ENCODE measurements at places on chromosomes 12 and 14. TPM values are rescaled to one million over a fixed set of nuclear protein-coding genes. Genes with fewer than 3 reads are reported as not detected.

GRCh38 chr12:75825686-75826085, 205.9 kb downstream of the PHLDA1 start:
- no peak for DNase-seq
- no peaks in the 10 kb centered on the region for H3K27me3 ChIP-seq
- no peak overlapping the region for H3K27ac ChIP-seq
- peaks cover 24% of the 10 kb centered on the region for H3K4me1 ChIP-seq
- no peak overlapping the region for H3K4me3 ChIP-seq

DNA sequence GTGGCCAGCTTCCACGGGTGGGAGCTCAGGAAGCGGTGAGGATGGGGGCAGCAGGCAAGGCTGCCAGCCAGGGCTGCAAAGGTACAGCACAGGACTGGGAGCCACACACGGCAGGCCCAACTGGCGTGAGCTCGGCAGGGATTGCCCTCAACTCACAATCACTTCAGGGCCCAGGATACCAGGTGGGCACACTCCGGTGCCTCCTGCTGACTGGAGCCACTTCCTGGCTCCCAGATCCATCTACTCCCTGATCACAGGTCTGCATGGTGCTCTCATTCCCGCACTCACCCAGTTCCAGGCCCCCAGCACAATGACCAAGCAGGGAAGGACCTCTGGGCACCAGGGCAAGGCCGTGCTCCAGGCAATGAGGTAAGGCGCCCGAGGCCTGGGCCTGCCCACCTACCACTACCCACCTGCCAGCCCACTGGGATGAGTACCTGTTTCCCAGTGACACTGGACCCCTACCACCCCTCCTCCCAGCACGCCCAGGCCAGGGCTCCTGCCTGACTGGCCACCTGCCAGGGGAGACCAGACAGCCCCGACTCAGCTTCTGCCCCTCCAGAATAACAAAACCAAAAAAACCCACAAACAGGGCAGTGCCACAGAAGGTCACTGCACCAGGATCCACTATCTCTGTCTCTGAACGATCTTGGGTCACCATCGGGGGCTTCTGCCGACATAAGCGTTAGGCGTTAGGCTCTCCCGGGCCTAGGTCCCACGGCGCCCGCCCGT, 1.8 kb downstream of the JAG2 start:
- no peaks in the 10 kb centered on the region for H3K36me3 ChIP-seq
- no peak overlapping the region for H3K27ac ChIP-seq
- no peak for DNase-seq
- H3K4me3 ChIP-seq, result peak overlapping the region; percentile 12
- no peaks in the 10 kb centered on the region for H3K4me1 ChIP-seq

- H3K27me3 ChIP-seq, result no peaks in the 10 kb centered on the region
- H3K36me3 ChIP-seq, result peaks cover 13% of the 10 kb centered on the region
- no peak overlapping the region for H3K27ac ChIP-seq
These were observed 485.7 kb downstream of the ZFP36L1 start for GRCh38 chr14:68306934-68307789.

STYK1 gene
- 1.9 TPM for total RNA-seq

- no peak overlapping the region for H3K27ac ChIP-seq
- no peak overlapping the region for H3K4me3 ChIP-seq
- H3K27me3 ChIP-seq, result no peaks in the 10 kb centered on the region
- no peaks in the 10 kb centered on the region for H3K36me3 ChIP-seq
- H3K4me1 ChIP-seq, result no peaks in the 10 kb centered on the region
These were observed 185.1 kb upstream of the VASH1 start for GRCh38 chr14:76576047-76576741.

DNA sequence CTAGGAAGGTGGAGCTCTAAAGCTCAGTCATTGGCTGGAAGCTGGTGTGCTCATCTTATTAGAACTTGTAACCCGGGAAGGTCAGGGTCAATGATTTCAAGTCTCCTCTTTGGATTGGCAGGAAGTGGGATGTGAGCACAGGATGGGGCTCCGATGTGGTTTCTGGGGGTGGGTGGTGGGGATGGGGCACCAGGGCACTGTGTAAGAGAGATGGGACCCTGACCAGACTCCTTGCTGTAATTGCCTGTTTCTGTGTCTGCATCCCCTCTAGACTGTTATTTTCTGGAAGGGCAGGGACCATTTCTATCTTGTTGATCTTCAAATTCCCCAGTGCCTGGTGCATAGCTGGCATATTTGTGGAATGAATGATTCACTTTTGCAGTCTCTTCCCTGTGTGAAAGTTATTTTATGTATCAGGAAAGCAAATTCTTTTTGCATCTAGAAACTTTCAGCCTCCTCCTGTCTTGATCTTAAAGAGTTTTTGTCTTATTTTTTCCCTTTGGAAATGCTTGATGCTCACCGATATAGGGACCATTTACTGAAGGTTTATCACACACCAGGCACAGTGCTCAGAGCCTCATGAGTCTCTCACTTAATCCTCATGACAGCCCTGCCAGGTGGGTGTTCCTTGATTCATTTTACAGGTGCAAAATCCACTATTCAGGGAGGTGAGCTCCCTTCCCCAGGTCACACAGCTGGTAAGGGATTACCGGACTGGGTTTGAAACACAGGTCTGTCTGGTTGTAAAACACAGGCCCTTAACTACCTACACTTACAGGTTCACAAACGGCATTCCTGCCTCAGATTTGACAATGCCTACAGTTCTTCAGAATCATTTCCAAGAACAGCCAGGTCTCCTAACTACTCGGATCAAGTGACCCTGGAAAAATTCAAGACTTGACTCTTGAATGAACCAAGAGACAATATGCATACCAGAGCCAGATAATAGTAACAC, 86.9 kb upstream of the IGF1 start:
- H3K4me1 ChIP-seq, result peaks cover 18% of the 10 kb centered on the region
- H3K27ac ChIP-seq, result no peak overlapping the region
- peaks cover 9% of the 10 kb centered on the region for H3K36me3 ChIP-seq
- H3K27me3 ChIP-seq, result no peaks in the 10 kb centered on the region
- no peak overlapping the region for H3K4me3 ChIP-seq
- DNase-seq, result no peak

WIF1 gene
- total RNA-seq, result 1.8 TPM

IL26 gene
- not detected for total RNA-seq

DNA sequence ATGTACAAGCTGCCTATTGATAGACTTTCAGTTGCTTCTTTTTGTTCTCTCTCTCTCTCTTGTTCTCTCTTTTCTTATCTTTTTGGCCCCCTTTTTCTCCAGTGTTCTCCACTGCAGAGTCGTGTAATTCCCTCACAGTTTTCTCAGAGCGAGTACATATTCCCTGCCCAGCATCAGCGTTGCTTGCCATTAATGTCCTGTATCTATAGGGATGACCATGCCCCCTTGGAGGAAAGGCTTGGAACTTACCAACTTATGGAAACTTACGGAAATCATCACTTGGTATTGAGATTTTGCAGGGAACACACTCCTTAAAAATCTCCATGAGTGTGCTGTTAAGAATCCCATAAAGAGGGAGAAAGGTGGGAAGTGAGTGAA, 14.3 kb upstream of the COL2A1 start:
- H3K36me3 ChIP-seq, result no peaks in the 10 kb centered on the region
- no peak overlapping the region for H3K27ac ChIP-seq
- peaks cover 100% of the 10 kb centered on the region for H3K27me3 ChIP-seq

GRCh38 chr14:24377657-24378056, 9.7 kb downstream of the NFATC4 start:
- no peaks in the 10 kb centered on the region for H3K27me3 ChIP-seq
- H3K4me3 ChIP-seq, result no peak overlapping the region
- peak; percentile 29 for DNase-seq

DNA sequence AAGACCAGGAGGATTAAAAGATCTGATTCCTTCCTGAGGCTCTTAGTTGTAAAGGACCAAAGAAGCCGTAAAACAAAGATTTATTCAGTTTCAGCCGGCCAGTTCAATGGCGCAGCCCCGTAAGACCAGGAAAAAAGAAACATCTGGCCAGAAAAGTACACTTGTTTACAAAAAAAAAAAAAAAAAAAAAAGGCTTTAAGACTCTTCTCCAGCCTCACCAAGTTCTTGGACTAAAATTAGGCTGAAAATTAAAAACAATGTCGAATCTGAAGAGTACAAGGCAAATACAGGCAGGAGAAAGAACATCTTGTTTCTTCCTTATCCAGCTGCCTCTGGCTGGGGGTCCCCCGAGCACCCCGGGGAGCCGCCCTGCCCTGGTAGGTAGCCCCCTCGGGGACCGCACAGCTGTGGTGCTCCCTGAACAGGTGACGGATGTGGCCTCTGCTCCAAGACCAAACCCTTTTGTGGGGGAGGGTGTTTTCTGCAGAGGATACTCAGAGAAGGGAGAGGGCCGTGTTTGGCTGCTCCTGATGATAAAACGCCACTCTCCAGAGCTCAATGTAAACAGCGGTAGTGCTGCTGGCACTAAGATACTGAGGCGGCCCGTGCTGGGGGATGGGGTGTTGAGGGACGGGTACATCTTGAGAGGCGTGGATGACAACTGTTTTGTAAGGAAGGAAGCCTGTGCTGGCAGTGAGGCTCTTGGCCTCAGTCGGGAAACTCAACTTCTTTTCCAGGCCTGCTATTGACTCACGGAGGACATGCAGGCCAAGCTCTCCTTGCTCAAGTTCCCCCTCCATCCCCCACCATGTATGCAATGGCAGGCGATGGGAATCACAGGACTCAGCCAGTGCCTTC, 201.0 kb upstream of the DIO3 start:
- no peak overlapping the region for H3K27ac ChIP-seq
- DNase-seq, result no peak
- peaks cover 6% of the 10 kb centered on the region for H3K4me1 ChIP-seq
- peaks cover 2% of the 10 kb centered on the region for H3K27me3 ChIP-seq

- no peaks in the 10 kb centered on the region for H3K27me3 ChIP-seq
- no peak for DNase-seq
- H3K4me1 ChIP-seq, result peaks cover 86% of the 10 kb centered on the region
- no peaks in the 10 kb centered on the region for H3K36me3 ChIP-seq
- H3K4me3 ChIP-seq, result no peak overlapping the region
These were observed 45.6 kb downstream of the CCDC88C start for GRCh38 chr14:91371990-91372375.

GRCh38 chr12:76888775-76889174, 10.0 kb upstream of the CSRP2 start:
- no peak overlapping the region for H3K4me3 ChIP-seq
- H3K27me3 ChIP-seq, result no peaks in the 10 kb centered on the region
- H3K4me1 ChIP-seq, result peaks cover 21% of the 10 kb centered on the region
- H3K36me3 ChIP-seq, result peaks cover 5% of the 10 kb centered on the region

SLC4A8 gene
- total RNA-seq, result 16.9 TPM

CDK2 gene
- 37.6 TPM for total RNA-seq

DNA sequence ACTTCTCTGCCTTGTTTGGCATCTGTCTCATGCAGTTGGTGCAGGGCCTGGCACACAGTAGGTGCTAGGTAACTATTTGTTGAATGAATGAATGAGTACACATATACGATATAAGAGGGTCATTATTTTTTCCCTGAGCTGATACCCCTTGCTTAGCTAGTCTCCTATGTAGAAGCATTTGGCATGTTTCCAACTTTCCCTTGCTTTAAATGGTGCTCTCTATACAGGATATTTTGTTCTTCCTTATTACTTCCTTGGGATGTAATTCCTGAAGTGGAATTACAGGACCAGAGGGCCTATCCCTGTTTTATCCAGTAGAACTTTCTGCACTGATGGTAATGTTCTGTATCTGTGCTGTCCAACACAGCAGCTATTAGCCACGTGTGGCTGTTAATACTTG, 250.1 kb upstream of the PWP1 start:
- H3K27me3 ChIP-seq, result no peaks in the 10 kb centered on the region
- DNase-seq, result no peak
- no peak overlapping the region for H3K4me3 ChIP-seq
- H3K4me1 ChIP-seq, result peaks cover 28% of the 10 kb centered on the region
- H3K36me3 ChIP-seq, result no peaks in the 10 kb centered on the region

GRCh38 chr12:3600951-3601350, 109.9 kb downstream of the PRMT8 start:
- peaks cover 70% of the 10 kb centered on the region for H3K4me1 ChIP-seq
- peaks cover 7% of the 10 kb centered on the region for H3K27me3 ChIP-seq
- H3K36me3 ChIP-seq, result no peaks in the 10 kb centered on the region
- no peak overlapping the region for H3K4me3 ChIP-seq
- H3K27ac ChIP-seq, result no peak overlapping the region

DNA sequence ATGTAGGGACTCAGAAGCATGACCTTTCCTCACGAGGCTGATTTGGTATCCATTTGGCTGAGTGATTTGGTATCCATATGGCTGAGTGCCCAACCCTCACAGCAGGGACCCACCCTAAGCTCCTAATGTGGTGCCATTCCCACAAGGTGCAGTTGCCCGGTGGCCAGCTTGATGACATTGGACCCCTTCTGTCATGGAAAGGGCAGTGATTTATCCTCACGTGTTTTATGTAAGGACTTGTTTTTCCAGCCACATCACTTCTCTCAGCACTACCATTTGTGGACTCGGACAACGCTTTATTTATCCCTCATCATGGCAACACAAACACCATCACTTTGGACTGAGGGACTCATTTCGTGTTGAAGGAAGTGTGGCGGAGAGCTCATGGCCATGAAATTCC, 8.5 kb upstream of the CDC42BPB start:
- H3K27ac ChIP-seq, result no peak overlapping the region
- peaks cover 5% of the 10 kb centered on the region for H3K4me1 ChIP-seq
- no peaks in the 10 kb centered on the region for H3K27me3 ChIP-seq
- DNase-seq, result no peak
- H3K4me3 ChIP-seq, result no peak overlapping the region

KERA gene
- total RNA-seq, result not detected

HELB gene
- total RNA-seq, result 10.2 TPM

DNA sequence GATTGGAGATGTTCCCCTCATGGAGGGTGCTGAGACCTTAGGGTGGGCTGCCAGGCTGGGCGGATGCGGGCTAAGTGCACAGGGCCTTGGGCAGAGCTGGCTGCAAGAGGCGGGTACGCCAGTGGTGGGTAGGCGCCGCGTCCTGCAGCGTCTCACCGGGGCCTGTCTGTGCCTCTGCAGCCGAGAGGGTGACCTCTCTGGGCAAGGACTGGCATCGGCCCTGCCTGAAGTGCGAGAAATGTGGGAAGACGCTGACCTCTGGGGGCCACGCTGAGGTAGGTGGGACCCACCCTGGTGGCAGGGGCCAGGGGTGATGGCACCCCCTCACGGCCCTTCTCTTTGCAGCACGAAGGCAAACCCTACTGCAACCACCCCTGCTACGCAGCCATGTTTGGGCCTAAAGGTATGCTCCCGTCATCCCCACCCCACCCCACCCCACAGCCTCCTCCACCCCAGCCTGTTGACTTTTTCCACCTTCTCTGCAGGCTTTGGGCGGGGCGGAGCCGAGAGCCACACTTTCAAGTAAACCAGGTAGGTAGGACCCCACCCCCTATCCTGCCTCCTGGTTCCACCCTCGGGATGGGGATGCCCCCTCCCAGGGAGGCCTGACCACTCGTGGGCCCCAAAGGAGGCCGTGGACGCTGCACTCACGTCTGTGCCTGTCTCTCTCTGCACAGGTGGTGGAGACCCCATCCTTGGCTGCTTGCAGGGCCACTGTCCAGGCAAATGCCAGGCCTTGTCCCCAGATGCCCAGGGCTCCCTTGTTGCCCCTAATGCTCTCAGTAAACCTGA, 1.5 kb downstream of the CRIP1 start:
- H3K4me1 ChIP-seq, result peaks cover 4% of the 10 kb centered on the region
- H3K4me3 ChIP-seq, result peak overlapping the region; percentile 25
- no peak for DNase-seq
- H3K27me3 ChIP-seq, result peaks cover 58% of the 10 kb centered on the region

GRCh38 chr14:61229475-61229888, 51.7 kb downstream of the TMEM30B start:
- H3K27me3 ChIP-seq, result no peaks in the 10 kb centered on the region
- peaks cover 34% of the 10 kb centered on the region for H3K4me1 ChIP-seq
- H3K4me3 ChIP-seq, result no peak overlapping the region
- DNase-seq, result no peak
- no peaks in the 10 kb centered on the region for H3K36me3 ChIP-seq
- no peak overlapping the region for H3K27ac ChIP-seq

- H3K27ac ChIP-seq, result peak overlapping the region; percentile 14
- 0 out of 2 replicates have a peak, but pooled peaks cover 5% of the 10 kb centered on the region for H3K4me1 ChIP-seq
- no peak overlapping the region for H3K4me3 ChIP-seq
- no peak for DNase-seq
- H3K27me3 ChIP-seq, result no peaks in the 10 kb centered on the region
These were observed 76.6 kb downstream of the LRP6 start for GRCh38 chr12:12190087-12190809.

Measured in WTC11 (cell line).